Ovary (tissue), 10 donors: ENCODE measurements at places on chromosomes 13 and 19. TPM values are rescaled to one million over a fixed set of nuclear protein-coding genes. Genes with fewer than 3 reads are reported as not detected.

Gene GPR183
- polyA plus RNA-seq, result 7.6 TPM

Gene WDR88
- not detected for polyA plus RNA-seq

Gene CRB3
- polyA plus RNA-seq, result 0.33 TPM

Gene FAM124A
- 0.63 TPM for polyA plus RNA-seq

Gene CBY2
- not detected for polyA plus RNA-seq

Gene CERS4
- polyA plus RNA-seq, result 20.1 TPM

Gene COX7A1
- 31.4 TPM for polyA plus RNA-seq

DNA sequence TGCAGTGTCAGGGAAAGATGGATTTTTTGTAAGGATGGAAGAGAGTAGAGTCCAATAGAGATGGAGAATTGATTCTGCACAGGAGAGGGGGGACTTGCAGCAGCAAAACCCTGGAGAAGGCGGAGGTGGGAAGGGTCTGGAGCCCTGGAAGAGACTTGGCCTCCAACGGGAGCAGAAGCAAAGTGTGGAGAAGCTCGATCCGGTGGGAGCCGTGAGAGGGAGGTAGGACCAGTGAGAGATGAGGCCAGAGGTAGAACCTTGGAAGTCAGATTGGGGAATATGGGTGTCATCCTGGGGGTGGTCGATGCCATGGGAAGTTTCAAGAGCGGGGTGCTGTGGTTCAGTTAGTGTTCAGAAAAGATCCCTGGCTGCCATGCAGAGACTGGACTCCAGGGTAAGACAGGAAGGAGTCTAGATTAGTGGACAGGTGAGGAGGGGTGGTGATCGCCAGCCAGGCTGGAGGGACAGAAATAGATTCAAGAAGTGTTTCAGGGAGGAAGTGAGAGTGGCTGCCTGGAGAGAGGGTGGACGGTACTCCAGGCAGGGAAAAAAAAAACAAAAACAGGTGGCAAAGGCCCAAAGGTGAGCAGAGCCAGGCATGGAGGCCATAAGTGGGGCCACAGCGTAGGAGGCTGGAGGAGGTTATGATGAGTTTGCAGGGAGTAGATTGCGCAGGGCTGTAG lies 2.6 kb downstream of the PPP5C start:
- DNase-seq, result no peak
- H3K36me3 ChIP-seq, result no peaks in the 10 kb centered on the region
- no peak overlapping the region for H3K4me3 ChIP-seq
- H3K27me3 ChIP-seq, result no peaks in the 10 kb centered on the region
- no peak overlapping the region for H3K27ac ChIP-seq

DNA sequence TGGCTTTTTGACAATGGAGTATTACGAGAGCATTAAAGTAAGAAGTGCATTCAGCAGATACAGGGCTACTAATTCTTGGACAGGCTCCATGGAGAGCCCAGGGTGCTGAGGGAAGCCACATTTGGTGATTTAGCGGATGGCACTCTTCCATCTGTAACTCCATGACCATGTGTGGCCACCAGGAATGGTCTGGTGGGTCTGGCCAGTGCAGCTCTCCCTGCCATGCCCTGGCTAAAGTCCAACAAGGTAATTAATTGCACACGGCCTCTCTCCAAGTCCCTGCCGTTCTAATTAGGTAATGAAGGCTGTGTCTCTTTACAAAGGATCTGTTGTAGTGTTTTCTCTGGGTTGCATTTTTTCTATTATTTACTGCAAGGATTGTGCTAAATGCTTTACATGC lies 4.3 kb upstream of the ZFR2 start:
- H3K4me1 ChIP-seq, result no peaks in the 10 kb centered on the region
- no peaks in the 10 kb centered on the region for H3K36me3 ChIP-seq
- no peak overlapping the region for H3K27ac ChIP-seq
- no peak overlapping the region for H3K4me3 ChIP-seq
- H3K27me3 ChIP-seq, result no peaks in the 10 kb centered on the region
- no peak for DNase-seq

DNA sequence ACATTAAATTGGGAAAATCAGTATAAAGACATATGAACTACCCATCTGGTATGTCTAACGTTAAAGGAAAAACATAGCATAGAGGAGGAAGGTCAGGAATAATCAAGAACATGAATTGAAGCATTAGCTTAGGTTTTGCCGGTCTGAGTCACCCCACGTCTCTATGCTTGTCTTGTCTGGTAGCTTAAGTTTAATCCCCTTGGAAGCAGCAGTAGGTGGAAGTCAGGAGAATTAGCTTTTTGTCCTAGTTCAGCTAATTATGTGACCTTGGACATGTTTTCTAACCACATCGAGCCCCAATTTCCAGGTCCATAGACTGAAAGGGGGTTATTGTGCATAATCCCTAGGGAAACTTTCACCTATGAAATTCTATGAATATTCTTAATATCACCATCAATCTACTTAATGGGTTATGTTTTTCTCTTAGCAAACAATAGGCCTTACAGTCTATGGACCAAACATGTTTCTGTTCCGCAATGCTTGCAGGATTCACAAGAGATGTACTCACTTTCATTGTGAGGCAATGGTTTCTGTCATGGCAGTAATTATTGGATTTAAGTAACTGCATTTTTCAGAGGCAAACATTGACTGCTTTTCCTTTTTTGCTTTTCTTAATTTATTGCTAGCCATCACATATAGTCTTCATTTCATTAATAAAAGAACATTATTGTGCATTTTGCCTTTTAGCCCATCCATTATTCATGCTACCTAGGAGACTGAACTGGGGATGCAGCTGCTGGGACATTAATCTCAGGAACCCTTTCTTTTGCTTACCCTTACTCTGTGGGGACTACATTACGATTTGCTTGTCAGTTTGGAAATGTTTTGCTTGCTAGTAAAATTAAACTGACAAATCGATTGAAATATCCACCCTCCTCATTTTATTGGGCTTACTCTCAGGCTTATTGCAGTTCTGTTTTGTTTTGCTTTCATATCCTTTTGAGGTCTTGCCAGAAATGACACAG lies 304.8 kb upstream of the MAB21L1 start:
- H3K36me3 ChIP-seq, result no peaks in the 10 kb centered on the region
- no peak overlapping the region for H3K4me3 ChIP-seq
- DNase-seq, result no peak
- H3K27me3 ChIP-seq, result no peaks in the 10 kb centered on the region
- no peaks in the 10 kb centered on the region for H3K4me1 ChIP-seq
- no peak overlapping the region for H3K27ac ChIP-seq

GRCh38 chr13:59494151-59494550 lies 669.6 kb downstream of the DIAPH3 start:
- H3K27ac ChIP-seq, result no peak overlapping the region
- no peaks in the 10 kb centered on the region for H3K36me3 ChIP-seq
- no peak overlapping the region for H3K4me3 ChIP-seq
- H3K4me1 ChIP-seq, result no peaks in the 10 kb centered on the region
- DNase-seq, result no peak

DNA sequence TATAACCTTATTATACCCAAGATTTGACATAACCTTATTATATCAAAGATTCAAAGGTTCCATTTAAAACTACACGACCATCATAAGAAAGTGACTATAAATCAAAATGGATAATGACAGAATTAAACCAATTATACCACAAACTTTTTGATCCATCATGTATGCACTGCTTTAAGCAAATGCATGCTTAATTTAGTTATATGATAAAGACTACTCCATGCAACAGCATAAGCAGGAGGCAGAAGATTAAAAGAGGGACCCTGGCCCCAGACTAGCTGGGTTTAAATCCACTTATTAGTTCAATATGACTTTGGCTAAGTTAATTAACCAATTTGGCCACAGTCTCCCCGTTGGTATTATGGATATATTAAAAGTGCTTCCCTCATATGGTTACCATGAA lies 11.4 kb downstream of the EFNB2 start:
- H3K27me3 ChIP-seq, result no peaks in the 10 kb centered on the region
- H3K4me3 ChIP-seq, result no peak overlapping the region
- no peaks in the 10 kb centered on the region for H3K36me3 ChIP-seq
- H3K27ac ChIP-seq, result no peak overlapping the region
- H3K4me1 ChIP-seq, result no peaks in the 10 kb centered on the region

DNA sequence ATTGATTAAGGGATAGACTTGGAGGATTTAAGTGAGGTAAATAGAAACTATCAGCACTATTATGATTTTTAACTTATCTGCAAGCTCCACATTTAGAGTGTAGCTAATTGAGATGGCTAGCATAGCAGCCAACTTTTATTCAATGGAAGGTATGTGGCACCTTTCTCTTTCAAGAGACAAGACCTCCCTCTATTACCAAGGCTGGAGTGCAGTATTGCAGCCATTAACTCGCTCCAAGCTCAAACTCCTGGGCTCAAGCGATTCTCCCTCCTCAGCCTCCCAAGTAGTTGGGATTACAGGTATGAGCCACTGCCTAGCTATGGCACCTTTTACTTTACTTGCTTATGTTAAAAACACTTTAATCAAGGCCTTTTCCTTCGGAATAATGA lies 8.2 kb downstream of the TPT1 start:
- H3K4me3 ChIP-seq, result no peak overlapping the region
- peaks cover 8% of the 10 kb centered on the region for H3K4me1 ChIP-seq
- H3K27me3 ChIP-seq, result no peaks in the 10 kb centered on the region
- H3K36me3 ChIP-seq, result no peaks in the 10 kb centered on the region
- no peak overlapping the region for H3K27ac ChIP-seq

- no peaks in the 10 kb centered on the region for H3K27me3 ChIP-seq
- DNase-seq, result no peak
- H3K27ac ChIP-seq, result no peak overlapping the region
- H3K4me3 ChIP-seq, result no peak overlapping the region
Observed at GRCh38 chr13:84609716-84610115, 727.4 kb upstream of the SLITRK1 start.

GRCh38 chr13:41428155-41428554 lies 29.2 kb upstream of the RGCC start:
- no peaks in the 10 kb centered on the region for H3K27me3 ChIP-seq
- H3K36me3 ChIP-seq, result no peaks in the 10 kb centered on the region
- H3K4me3 ChIP-seq, result no peak overlapping the region
- no peak overlapping the region for H3K27ac ChIP-seq
- DNase-seq, result no peak

- no peak for DNase-seq
- H3K27me3 ChIP-seq, result no peaks in the 10 kb centered on the region
- no peaks in the 10 kb centered on the region for H3K4me1 ChIP-seq
- no peaks in the 10 kb centered on the region for H3K36me3 ChIP-seq
- H3K4me3 ChIP-seq, result no peak overlapping the region
Observed at GRCh38 chr13:107324416-107325204, 756.7 kb upstream of the ARGLU1 start.

DNA sequence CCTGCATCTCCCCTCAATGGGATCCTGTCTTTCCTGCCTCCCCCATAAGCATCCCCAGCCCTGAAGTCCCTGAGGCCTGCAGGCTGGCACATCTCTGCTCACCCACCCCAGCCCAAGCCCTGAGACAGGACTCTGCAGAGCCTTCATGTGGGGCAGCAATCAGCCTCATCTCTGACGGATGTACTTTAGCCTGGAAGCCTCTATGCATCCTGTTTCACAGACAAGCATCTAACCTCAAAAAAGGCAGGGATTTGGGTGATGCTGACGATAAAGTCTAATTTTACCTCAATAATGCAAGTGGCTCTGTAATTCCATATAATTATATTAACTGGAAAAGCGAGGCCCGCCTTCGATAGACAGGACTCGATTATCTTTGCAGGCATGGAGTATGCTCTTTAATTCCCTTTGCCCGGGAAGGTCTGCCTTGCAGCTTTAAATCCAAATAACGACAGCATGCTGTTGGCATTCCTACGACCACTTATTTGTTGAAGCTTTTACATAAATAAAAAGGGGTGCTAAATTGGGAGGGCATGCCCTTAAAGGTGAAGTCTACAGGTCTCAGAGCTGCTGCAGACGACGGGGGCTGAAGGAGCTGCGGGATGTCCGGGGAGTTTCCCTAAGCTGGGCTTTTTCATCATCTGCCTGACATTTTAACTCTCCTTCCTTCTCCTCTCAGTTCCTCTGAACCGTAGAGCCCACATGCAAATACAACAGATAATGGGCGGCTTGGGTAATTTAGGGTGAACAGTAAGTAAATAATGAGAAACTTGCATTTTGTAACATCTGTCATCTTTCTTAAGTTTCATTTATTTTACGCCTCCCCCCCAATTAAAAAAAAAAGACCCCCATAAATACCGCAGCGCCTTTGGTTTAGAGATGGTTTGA lies 211.5 kb downstream of the URI1 start:
- no peaks in the 10 kb centered on the region for H3K27me3 ChIP-seq
- H3K27ac ChIP-seq, result no peak overlapping the region
- no peaks in the 10 kb centered on the region for H3K36me3 ChIP-seq
- H3K4me3 ChIP-seq, result no peak overlapping the region
- peaks cover 8% of the 10 kb centered on the region for H3K4me1 ChIP-seq

DNA sequence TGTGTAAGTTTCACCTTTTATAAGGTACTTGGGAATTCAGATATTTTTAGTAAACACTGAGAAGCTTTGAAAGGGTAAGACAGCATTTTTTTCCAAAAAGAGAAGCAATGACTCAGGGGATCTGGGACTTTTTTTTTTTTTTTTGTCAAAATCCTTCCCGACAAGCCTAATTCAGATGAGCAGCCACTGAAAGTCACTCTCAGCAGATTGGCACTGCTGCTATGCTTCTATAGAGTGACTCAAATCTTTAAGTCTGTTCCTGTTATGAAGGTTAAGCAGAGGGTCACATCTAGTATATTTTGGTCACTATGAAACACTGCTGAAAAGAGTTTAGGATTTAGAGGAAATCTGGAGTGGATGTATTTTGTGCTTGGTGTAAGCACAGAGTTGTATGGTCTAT lies 571.1 kb downstream of the MYO16 start:
- H3K27ac ChIP-seq, result no peak overlapping the region
- no peaks in the 10 kb centered on the region for H3K4me1 ChIP-seq
- no peaks in the 10 kb centered on the region for H3K27me3 ChIP-seq
- H3K4me3 ChIP-seq, result no peak overlapping the region
- no peaks in the 10 kb centered on the region for H3K36me3 ChIP-seq

- no peaks in the 10 kb centered on the region for H3K27me3 ChIP-seq
- H3K27ac ChIP-seq, result no peak overlapping the region
- no peak for DNase-seq
- no peak overlapping the region for H3K4me3 ChIP-seq
Observed at GRCh38 chr19:35531291-35531690, 2.0 kb upstream of the GAPDHS start.

- H3K4me1 ChIP-seq, result no peaks in the 10 kb centered on the region
- H3K27me3 ChIP-seq, result no peaks in the 10 kb centered on the region
- H3K36me3 ChIP-seq, result no peaks in the 10 kb centered on the region
- H3K4me3 ChIP-seq, result no peak overlapping the region
- no peak for DNase-seq
Observed at GRCh38 chr19:33446330-33447293, 73.1 kb downstream of the CEBPG start.

DNA sequence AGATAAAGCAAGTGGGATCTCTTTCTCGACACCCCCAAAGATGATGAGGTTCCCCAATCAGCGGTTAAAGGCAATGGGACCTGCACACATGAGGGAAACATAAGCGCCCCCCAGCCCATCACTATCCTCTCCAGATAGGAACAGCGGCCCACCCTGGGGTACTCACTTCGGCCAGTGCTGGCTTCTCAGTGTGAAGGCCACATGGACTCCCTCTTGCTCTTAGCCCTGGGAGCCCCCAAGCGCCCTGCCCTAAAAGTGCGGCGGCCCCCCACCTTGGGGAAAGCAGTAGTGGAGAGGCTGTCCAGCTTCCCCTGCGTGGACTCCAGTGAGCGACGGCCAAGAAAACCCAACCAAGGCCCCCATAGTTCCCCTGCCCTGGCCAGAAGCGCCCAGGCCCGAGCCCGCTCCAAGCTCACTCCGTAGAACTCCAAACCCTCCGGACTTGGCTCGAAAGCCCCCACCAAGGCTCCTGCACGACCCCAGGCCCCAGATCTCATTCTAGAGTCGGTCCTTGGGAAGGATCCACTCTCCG lies 1.0 kb downstream of the CACNA1A start:
- no peaks in the 10 kb centered on the region for H3K4me1 ChIP-seq
- no peaks in the 10 kb centered on the region for H3K27me3 ChIP-seq
- no peak overlapping the region for H3K4me3 ChIP-seq
- H3K36me3 ChIP-seq, result no peaks in the 10 kb centered on the region
- H3K27ac ChIP-seq, result no peak overlapping the region
